ENCODE measurements at places on chromosomes 2 and 18.

- no peak for DNase-seq
These were observed 255.5 kb downstream of the TWIST2 start for GRCh38 chr2:239103125-239104098.

DNA sequence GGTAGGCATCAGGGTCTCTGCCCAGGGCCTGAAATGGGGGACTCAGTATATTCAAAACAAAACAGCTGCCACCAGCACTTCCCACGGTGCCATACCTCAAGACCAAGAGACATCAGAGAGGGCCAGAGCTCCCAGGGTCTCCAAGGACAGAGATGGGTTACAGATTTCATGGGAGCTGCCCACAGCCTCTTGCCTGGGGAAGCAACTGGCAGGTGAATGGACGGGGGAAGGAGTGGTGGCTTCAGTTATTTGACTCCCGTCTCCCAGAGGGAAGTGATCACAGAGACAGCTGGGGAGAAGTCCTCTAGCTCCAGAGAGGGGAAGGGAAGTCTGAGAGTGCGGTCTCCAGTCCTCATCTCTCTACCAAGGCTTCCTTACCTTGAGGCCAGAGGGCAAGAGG, 15.8 kb upstream of the SFXN5 start:
- no peak for DNase-seq

GRCh38 chr2:164479460-164479859, 141.8 kb downstream of the GRB14 start:
- DNase-seq, result no peak

- DNase-seq, result no peak
These were observed 364.8 kb upstream of the GALNT5 start for GRCh38 chr2:156892467-156893281.

GRCh38 chr2:20937353-20937752, 106.5 kb downstream of the APOB start:
- DNase-seq, result no peak

DNA sequence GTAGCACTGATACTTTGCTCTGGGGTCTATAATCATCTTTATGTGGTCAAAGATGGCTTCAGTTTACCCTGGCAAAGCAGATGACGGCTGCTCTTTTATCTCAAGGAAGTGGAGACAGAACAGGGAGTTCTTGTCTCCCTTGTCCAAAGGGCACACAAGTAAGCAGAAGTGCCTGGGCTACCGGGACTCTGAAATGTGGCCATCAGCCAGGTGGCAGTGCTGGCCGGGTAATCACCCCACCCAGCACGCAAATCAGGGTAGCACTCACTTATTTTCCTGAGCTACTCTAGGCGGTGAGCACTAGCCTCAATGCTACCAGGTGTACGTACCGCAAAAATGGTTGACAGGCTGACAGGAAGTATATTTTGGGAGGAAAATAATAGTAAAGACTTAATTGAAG, 119.7 kb upstream of the ETAA1 start:
- DNase-seq, result no peak
